RWPE2 (cell line): ENCODE measurements at places on chromosomes 3 and 15.
A peak's percentile ranks its signal among the peaks of the same experiment; 100 is the strongest.

DNA sequence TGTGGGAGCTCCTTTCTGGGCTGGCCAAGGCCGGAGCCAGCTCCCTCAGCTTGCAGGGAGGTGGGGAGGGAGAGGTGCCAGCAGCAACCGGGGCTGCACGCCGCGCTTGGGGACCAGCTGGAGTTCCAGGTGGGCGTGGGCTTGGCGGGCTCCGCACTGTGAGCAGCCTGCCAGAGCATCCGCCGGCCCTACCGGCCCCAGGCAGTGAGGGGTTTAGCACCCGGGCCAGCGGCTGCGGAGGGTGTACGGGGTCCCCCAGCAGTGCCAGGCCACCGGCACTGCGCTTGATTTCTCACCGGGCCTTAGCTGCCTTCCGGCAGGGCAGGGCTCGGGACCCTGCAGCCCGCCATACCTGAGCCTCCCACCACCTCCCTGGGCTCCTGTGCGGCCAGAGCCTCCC lies 651.0 kb upstream of the ARPP21 start:
- DNase-seq, result peak; percentile 21
- H3K4me3 ChIP-seq, result no peak overlapping the region
- no peaks in the 10 kb centered on the region for H3K36me3 ChIP-seq

DNA sequence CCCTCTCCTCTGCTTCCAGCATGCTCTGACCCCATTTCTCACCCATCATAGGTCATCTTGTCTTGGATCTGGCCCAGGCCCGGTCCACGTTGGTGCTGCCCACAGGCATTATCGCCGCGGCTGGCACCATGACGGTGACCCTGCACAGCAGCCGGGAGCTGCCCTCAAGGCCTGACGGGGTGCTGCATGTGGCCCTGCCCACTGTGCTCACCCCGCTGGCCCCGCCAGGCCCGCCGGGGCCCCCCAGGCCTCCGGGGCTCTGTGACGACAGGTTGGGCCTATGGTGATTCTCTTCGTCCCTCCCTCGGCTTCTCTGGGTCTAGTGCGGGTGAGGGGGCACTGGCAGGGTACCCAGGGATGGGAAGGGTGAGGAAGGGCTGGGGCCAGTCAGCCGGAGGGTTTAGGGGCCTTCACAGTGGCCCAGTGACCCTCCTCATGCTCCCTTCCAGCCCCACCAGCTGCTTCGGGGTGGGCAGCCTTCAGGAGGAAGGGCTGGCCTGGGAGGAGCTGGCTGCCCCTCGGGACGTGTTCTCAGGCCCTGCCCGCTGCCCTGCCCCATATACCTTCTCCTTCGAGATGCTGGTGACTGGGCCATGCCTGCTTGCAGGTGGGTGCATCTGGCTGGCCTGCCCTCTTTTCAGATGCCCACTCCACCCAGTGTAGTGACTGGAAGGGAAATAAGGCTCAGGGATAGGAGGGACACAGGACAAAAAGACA lies 3.9 kb downstream of the VWA5B2 start:
- H3K27me3 ChIP-seq, result peaks cover 36% of the 10 kb centered on the region
- peaks cover 3% of the 10 kb centered on the region for H3K4me1 ChIP-seq
- no peak for DNase-seq
- H3K36me3 ChIP-seq, result no peaks in the 10 kb centered on the region

- no peak overlapping the region for H3K4me3 ChIP-seq
- H3K27ac ChIP-seq, result no peak overlapping the region
- no peak for DNase-seq
- no peaks in the 10 kb centered on the region for H3K36me3 ChIP-seq
Observed at GRCh38 chr15:38888701-38889221, 324.1 kb upstream of the RASGRP1 start.

- no peaks in the 10 kb centered on the region for H3K27me3 ChIP-seq
- no peaks in the 10 kb centered on the region for H3K4me1 ChIP-seq
- no peak overlapping the region for H3K27ac ChIP-seq
- H3K36me3 ChIP-seq, result no peaks in the 10 kb centered on the region
- DNase-seq, result no peak
Observed at GRCh38 chr3:18786650-18787323, 361.5 kb upstream of the KCNH8 start.

DNA sequence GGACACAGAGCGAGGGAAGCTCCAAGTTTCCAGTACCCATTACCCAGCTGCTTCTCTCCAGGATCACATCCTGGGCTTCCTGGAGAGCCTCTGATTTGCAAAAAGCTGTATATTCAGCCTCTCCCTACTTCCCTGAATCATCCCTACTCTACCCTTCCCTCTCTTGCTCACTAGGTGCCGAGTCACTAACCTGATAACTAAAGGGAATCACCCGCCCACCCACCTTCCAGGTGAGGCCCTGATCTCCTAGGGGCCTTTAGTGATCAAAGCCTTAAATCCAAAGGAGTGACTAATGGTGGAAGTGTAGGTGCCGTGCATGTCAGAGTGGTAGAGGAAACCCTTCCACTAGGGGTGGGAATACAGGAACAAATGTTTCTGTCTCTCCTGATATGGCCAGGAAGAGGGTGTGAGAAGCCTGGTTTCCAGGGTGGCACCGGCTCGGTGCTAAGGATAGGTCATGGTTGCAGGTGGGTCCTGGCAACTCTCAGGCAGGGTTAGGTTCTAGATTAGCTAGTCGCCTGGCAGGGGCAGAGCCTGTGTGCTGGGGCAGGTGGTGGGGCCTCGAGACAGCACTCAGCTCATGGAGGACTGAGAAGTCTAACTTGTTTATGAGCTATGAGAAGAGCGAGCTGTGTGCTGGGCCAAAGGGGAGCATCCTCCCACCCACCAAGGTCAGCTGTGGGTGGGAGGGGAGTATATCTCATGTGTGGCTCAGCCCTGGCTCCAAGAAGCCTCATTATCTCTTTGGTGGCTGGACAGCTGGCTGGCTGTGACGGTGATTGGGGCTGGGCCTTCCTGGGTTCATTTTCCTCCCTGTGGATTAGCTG lies 10.1 kb downstream of the SEMA7A start:
- H3K4me1 ChIP-seq, result peaks cover 62% of the 10 kb centered on the region
- H3K27ac ChIP-seq, result peak overlapping the region; percentile 95

GRCh38 chr3:134477002-134477401 lies 8.8 kb downstream of the ANAPC13 start:
- no peak overlapping the region for H3K4me3 ChIP-seq
- no peak for DNase-seq
- no peaks in the 10 kb centered on the region for H3K27me3 ChIP-seq
- H3K27ac ChIP-seq, result peak overlapping the region; percentile 66
- peaks cover 36% of the 10 kb centered on the region for H3K4me1 ChIP-seq

GRCh38 chr3:23735062-23735461 lies 70.7 kb upstream of the UBE2E1 start:
- no peak for DNase-seq
- H3K27me3 ChIP-seq, result no peaks in the 10 kb centered on the region
- no peak overlapping the region for H3K27ac ChIP-seq
- H3K4me3 ChIP-seq, result no peak overlapping the region
- H3K36me3 ChIP-seq, result no peaks in the 10 kb centered on the region

GRCh38 chr3:197093871-197094270 lies 64.3 kb upstream of the MELTF start:
- no peak overlapping the region for H3K27ac ChIP-seq
- peaks cover 41% of the 10 kb centered on the region for H3K36me3 ChIP-seq
- no peak for DNase-seq
- no peaks in the 10 kb centered on the region for H3K27me3 ChIP-seq

DNA sequence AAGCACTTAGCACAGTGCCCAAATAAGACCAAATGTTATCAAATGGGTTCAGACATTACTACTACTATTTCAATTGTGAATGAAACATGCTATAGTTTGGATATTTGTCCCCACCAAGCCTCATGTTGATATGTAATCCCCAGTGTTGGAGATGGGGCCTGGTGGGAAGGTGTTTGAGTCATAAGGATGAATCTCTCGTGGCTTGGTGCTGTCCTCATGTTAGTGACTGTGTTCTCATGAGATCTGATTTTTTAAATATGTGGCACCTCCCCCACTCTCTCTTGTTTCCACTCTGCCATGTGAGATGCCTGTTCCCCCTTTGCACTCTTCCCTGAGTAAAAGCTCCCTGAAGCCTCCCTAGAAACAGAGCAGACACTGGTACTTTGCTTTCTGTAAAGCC lies 148.7 kb upstream of the TGFBR2 start:
- no peak overlapping the region for H3K27ac ChIP-seq
- H3K36me3 ChIP-seq, result no peaks in the 10 kb centered on the region
- H3K27me3 ChIP-seq, result no peaks in the 10 kb centered on the region

DNA sequence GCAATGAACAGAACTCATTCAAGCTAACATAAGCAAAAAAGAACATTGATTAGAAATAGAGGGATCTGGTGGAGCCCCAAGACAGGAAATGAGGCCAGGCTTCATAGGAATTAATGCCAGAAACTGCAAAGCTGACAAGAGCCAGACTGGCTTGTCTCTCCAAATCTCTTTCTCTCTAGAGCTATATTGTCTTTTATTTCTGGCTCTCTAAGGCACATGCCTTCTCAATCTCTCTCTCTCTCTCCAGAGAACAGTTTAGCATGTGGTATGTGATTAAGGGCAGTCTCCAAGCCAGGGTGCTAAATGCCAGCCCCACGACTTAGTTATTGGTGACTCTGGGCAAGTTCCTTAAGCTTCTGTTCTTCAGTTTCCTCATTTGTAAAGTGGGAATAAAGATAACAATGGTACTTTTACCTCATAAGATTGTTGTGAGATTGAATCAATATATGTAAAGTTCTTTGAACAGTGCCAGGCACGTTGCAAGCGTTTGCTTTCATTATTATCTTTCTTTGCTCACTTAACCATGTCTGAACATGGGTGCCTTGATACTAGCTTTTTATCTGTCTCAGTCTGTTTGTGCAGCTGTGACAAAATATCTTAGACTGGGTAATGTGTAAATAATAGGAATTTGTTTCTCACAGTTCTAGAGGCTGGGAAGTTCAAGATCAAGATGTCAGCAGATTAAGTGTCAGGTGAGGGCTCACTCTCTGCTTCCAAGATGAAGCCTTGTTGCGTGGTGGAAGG lies 123.2 kb downstream of the BDH1 start:
- no peak overlapping the region for H3K4me3 ChIP-seq
- H3K4me1 ChIP-seq, result peaks cover 9% of the 10 kb centered on the region
- H3K27me3 ChIP-seq, result no peaks in the 10 kb centered on the region
- no peaks in the 10 kb centered on the region for H3K36me3 ChIP-seq
- no peak overlapping the region for H3K27ac ChIP-seq

GRCh38 chr3:18812316-18812715 lies 336.0 kb upstream of the KCNH8 start:
- no peaks in the 10 kb centered on the region for H3K36me3 ChIP-seq
- H3K4me3 ChIP-seq, result no peak overlapping the region
- peaks cover 14% of the 10 kb centered on the region for H3K4me1 ChIP-seq
- peak; percentile 67 for DNase-seq
- H3K27me3 ChIP-seq, result no peaks in the 10 kb centered on the region

- H3K27me3 ChIP-seq, result no peaks in the 10 kb centered on the region
- H3K36me3 ChIP-seq, result no peaks in the 10 kb centered on the region
- no peaks in the 10 kb centered on the region for H3K4me1 ChIP-seq
- H3K4me3 ChIP-seq, result no peak overlapping the region
Observed at GRCh38 chr3:17360991-17361390, 381.4 kb downstream of the TBC1D5 start.

DNA sequence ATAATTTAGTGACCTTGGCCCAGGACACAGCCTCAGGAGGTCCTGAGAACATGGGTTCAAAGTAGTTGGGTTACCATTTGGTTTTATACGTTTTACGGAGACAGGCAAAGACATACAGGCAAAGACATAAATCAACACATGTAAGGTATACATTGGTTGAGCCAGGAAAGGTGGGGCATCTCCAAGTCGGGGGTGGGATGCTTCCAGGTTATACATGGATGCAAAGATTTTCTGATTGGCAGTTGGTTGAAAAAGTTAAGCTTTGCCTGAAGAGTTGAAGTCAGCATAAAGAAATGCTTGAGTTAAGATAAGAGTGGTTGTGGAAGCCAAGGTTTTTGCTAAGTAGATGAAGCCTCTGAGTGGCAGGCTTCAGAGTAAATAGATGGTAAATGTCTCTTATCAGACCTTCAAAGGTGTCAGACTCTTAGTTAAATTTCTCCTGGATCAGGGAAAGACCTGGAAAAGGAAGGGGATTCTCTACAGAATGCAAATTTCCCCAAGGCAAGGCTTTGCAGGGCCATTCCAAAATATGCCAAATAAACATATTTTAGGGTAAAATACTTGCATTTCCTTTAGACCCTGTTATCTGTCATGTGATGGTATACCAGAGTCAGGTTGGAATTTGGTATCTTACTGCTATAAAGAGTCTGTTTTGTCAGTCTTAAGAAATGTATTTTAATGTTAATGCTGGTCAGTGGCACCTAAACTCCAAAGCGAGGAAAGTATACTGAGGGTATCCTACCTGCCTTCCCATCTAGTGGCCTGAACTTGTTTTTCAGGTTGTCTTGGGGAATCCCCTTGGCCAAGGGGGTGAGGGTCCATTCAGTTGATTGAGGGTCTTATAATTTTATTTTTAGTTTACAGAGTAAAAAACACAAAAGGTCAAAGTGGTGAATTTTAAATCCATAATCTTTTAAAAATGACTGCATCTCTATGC lies 8.2 kb upstream of the PDHB start:
- DNase-seq, result no peak
- no peaks in the 10 kb centered on the region for H3K36me3 ChIP-seq
- H3K27ac ChIP-seq, result no peak overlapping the region
- H3K27me3 ChIP-seq, result no peaks in the 10 kb centered on the region

DNA sequence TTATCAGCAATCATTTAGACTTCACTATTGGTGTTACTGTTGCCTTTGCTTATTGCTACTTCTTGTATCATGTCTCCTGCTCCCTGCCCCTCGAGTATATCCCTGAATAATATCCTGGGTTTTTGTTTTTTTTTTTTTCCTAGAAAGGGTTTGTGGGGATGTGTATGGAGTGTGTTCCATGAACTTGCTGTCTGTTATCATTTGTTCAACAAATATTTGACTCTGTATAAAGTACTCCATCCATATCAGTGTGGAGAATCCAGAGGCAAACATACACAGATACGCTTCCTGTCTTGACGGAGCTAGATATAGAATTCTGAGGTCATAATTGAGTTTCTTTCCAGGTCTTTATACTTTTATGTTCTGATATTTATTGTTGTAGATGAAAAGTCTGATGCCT lies 31.8 kb upstream of the GOLGA6L9 start:
- H3K27me3 ChIP-seq, result no peaks in the 10 kb centered on the region
- no peak overlapping the region for H3K4me3 ChIP-seq
- H3K27ac ChIP-seq, result no peak overlapping the region
- no peak for DNase-seq
- no peaks in the 10 kb centered on the region; the same call in 1 of the 2 replicates for H3K36me3 ChIP-seq

DNA sequence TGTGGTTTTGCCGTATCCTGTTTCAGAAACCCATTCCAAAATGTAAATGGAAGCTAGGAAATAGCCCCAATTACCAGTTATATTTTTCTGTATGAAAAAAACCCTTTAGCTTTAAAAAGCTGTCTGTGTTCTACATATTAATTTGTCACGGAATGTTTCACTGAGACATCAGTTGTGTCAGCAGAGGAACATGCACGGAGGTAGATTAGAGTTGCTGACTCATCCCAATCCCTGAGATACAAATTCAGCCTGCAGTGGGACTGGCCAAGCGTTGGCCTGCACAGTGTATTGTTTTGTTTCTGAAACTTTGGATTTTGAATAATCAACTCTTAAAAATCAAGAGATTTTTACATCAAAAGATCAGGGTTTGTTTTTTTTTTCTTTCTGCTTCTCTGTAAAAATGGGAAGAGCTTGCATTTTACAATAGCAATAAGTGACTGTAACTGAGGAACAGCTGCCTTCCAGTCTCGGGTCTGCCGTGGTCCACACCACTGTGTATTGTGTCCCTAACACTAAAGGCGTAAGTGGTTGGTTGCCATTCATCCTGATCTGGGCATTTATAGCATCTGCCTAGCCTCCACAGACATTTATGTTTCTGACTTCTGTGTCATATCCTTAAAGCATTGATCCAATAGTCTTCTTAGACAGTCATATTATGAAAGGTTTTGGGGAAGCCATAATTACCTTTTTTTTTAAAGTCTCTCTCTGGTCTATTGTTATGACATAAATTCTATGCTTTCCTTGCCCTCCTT lies 218.1 kb downstream of the ADAMTSL3 start:
- H3K27me3 ChIP-seq, result no peaks in the 10 kb centered on the region
- DNase-seq, result no peak
- H3K36me3 ChIP-seq, result no peaks in the 10 kb centered on the region
- H3K4me1 ChIP-seq, result peaks cover 7% of the 10 kb centered on the region
- no peak overlapping the region for H3K27ac ChIP-seq
